Esophagus muscularis mucosa (tissue), 4 donors: ENCODE measurements at places on chromosomes 7 and 10. TPM values are rescaled to one million over a fixed set of nuclear protein-coding genes. Genes with fewer than 3 reads are reported as not detected.

Gene PRR15
- total RNA-seq, result not detected

Gene EBF3
- 6.8 TPM for total RNA-seq

Gene KIN
- 4.8 TPM for total RNA-seq

Gene KCNK18
- total RNA-seq, result not detected

Gene CASP7
- 10.2 TPM for total RNA-seq

Gene NKX2-3
- 0.19 TPM for total RNA-seq

Gene ELFN1
- total RNA-seq, result 0.86 TPM

DNA sequence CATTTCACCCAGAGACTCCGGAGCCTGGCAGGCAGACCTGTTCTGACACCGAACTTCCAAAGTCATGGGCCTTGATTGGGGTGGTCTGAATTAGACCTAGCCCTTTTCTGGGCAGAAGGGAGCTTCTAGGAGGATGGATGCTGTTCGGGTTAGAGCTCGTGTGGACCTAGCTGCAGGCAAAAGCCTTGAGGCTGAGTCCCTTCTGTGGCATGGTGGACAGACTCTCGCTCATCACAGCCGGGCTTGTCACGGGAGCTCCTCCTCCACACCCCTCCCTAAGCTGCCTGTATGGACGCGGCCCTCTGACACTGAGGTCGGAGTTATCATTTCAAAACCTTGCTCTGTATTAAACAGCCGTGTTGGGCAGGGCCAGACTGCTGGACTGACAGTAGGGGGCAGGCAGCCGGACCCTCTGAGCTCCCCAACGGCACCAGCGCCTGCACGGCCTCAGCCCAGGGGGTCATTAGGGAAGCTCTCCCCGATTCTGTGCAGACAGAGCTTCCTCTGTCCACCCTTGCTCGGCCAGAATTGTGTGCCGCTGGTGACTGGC is 2.2 kb downstream of the IRF5 start:
- DNase-seq, result no peak
- peaks cover 11% of the 10 kb centered on the region for H3K4me1 ChIP-seq
- no peaks in the 10 kb centered on the region for H3K36me3 ChIP-seq

DNA sequence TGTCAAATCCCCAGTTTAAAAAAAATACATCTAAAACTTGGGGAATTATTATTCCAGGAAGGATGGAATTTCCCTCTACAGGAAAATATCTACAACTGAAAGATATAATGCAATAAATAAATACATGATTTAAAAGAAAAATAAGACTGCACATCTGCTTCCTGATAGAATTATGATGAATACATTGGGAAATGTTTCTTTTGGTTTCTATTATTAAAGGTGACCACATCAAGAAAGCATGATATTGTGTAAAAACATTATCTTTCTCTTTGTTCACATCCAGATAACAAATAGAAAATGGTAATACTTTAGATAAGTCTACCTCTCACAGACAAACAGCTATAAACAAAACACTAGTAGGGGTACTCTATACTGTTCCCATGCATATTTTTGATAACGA is 19.2 kb downstream of the SEMA3D start:
- no peak overlapping the region for H3K4me3 ChIP-seq
- H3K4me1 ChIP-seq, result peaks cover 6% of the 10 kb centered on the region
- no peaks in the 10 kb centered on the region for H3K36me3 ChIP-seq
- no peak for DNase-seq
- H3K27me3 ChIP-seq, result no peaks in the 10 kb centered on the region

DNA sequence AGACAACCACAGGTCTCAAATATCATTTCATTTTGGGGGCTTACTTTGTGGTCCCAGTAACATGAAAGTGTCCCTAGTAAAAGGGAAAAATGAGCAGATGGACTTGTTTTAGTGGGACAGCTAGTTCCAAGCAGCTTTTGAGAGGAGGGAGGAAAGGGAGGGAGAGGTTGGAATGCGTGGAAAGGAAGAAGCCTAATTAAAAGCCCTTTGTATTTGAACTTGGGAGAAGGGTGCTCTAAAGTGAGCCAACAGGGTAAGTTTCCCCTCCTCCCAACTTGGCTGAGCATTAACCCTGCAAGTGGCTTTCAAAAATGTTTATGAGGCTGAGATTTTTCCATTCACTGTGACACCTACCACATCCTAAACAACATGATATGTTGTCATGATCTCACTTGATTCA is 38.8 kb upstream of the LYZL1 start:
- H3K27ac ChIP-seq, result no peak overlapping the region
- no peaks in the 10 kb centered on the region for H3K36me3 ChIP-seq
- peaks cover 61% of the 10 kb centered on the region for H3K27me3 ChIP-seq
- no peak overlapping the region for H3K4me3 ChIP-seq
- DNase-seq, result no peak
- H3K4me1 ChIP-seq, result no peaks in the 10 kb centered on the region

DNA sequence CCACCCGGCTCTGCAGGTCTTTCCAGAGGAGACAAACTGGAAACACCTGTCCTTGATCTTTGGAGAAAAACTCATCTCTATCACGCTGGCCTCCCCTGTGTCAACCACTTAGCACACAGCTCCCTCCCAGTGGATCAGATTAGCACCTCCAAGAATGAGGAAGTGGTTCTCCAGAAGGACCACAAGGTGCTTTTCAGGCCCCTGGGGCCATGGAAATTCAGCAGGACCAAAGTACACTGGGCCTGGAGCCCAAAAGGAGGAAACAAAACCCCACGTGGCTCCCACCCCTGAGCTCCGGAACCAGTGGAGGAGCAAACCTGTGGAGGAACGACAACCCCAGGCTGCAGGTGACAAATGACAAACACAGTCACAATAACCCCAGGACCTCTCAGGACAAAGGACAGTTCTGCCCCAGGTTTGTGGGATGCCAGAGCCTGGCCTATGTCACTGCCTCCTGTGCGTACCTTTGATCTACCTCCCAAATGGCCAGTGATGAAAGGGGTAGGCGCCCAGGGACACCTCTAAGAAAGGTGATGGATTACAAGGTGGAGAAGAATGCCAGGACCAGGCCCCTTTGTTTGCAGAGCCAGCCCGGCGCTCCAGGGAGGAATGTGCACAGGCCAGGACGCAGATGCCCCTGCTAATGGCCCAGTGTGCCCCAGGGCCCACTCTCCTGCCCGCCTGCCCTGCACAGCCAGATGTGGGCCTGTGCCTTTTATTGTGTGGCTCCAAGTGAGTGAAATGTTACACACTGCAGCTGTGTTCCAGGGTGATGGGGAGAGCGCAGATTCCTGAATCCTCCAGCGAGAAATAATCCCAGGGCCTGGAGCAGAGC is 5.7 kb downstream of the TNS3 start:
- peak overlapping the region; percentile 44 for H3K4me3 ChIP-seq
- H3K27ac ChIP-seq, result peak overlapping the region; percentile 77
- no peaks in the 10 kb centered on the region for H3K36me3 ChIP-seq
- DNase-seq, result no peak
- peaks cover 100% of the 10 kb centered on the region for H3K4me1 ChIP-seq

DNA sequence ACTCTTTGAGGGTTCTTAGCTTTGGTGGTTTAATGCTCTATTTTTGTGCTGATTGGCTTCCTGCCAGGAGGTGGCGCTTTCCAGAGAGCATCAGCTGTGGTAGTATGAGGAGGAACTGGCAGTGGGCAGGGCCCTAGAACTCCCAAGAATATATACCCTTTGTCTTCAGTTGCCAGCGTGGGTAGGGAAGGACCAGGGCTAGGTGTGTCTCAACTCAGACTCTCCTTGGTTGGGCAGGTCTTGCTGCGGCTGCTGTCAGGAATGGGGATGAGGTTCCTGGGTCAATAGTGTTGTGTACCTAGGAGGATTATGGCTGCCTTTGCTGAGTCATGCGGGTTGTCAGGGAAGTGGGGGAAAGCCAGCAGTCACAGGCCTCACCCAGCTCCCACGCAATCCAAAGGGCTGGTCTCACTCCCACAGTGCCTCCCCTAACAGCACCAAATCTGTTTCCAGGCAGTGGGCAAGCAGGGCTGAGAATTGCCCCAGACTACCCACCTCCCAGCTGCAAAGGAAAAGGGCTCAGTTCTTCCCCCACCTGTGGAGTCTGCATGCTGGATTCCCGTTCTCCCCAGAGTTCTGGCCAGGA is 191.5 kb downstream of the PHTF2 start:
- DNase-seq, result no peak
- no peaks in the 10 kb centered on the region for H3K4me1 ChIP-seq
- no peak overlapping the region for H3K27ac ChIP-seq
- H3K27me3 ChIP-seq, result no peaks in the 10 kb centered on the region

DNA sequence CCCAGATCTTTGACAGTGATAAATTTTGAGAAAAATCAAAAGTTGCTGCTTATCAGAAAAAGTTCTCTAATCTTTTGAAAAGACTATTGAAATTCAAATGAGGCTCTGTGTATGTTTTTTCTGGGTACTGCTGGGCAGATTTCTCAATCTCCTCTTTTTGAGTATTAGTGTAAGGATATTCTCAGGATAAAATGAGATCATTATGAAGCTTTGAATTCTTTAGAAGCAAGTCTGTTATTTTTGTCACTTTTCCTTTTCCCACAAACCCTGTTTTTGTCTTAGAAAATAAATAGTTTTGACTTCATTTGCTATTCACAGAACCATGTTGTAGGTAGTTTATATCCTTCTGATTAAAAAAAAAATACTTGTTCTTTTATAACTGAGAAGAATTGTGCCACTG is 7.9 kb downstream of the STAM start:
- H3K4me3 ChIP-seq, result no peak overlapping the region
- no peak for DNase-seq
- no peaks in the 10 kb centered on the region for H3K36me3 ChIP-seq

DNA sequence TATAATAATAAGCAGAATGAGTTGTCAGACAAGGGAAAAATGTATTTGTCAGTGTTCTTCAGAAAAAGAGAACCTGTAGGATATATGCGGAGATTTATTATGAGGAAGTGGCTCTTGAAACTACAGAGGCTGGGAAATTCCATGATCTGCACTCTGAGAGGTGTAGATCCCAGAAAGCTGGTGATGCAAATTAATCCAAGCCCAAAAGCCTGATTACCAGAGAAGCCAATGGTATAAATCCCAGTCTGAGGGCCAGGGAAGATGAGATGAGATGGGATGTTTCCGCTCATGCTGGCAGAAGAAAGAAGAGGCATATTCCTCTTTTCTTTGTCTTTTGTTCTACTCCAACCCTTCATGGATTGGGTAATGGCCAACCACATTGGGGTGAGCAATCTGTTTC is 732.8 kb upstream of the IGFBP3 start:
- no peak overlapping the region for H3K4me3 ChIP-seq
- no peak overlapping the region for H3K27ac ChIP-seq
- no peaks in the 10 kb centered on the region for H3K4me1 ChIP-seq
- no peak for DNase-seq
